A549 (cell line): ENCODE measurements at places on chromosomes 12 and 14. TPM values are rescaled to one million over a fixed set of nuclear protein-coding genes. Genes with fewer than 3 reads are reported as not detected.

Gene SPX
- 2.7 to 3.2 TPM (median 2.9 TPM) in 3 replicates for polyA plus RNA-seq

Gene SART3
- 77.2 to 83.2 TPM (median 81.5 TPM) in 3 replicates for polyA plus RNA-seq

Gene USP44
- 0.50 to 0.66 TPM (median 0.59 TPM) in 3 replicates for polyA plus RNA-seq

Gene NPFF
- not detected in 3 replicates for polyA plus RNA-seq

Gene OLR1
- 0.44 to 0.92 TPM (median 0.81 TPM) in 3 replicates for polyA plus RNA-seq

Gene ASCL1
- not detected in 3 replicates for polyA plus RNA-seq

Gene PTPRQ
- polyA plus RNA-seq: 0.13 to 0.16 TPM (median 0.14 TPM) in 3 replicates

Gene PLA2G1B
- not detected in 3 replicates for polyA plus RNA-seq

Gene LRRIQ1
- polyA plus RNA-seq: 0.84 to 1.5 TPM (median 1.4 TPM) in 3 replicates

Gene NR1H4
- 0.17 to 0.40 TPM (median 0.21 TPM) in 3 replicates for polyA plus RNA-seq
